ENCODE measurements at places on chromosomes 5 and 9. TPM values are rescaled to one million over a fixed set of nuclear protein-coding genes. Genes with fewer than 3 reads are reported as not detected.
A peak's percentile ranks its signal among the peaks of the same experiment; 100 is the strongest.

SH2D3C gene
- total RNA-seq, result not detected

FRMD3 gene
- 0.66 TPM for total RNA-seq

C9orf43 gene
- 0.50 TPM for total RNA-seq

SLC25A2 gene
- not detected for total RNA-seq

SPINK7 gene
- not detected for total RNA-seq

THBS4 gene
- total RNA-seq, result 1.5 TPM

SOWAHA gene
- total RNA-seq, result 0.17 TPM

ADGRD2 gene
- total RNA-seq, result not detected

- no peaks in the 10 kb centered on the region for H3K27me3 ChIP-seq
- H3K4me1 ChIP-seq, result no peaks in the 10 kb centered on the region
- no peak for DNase-seq
- H3K36me3 ChIP-seq, result no peaks in the 10 kb centered on the region
- H3K27ac ChIP-seq, result no peak overlapping the region
- H3K4me3 ChIP-seq, result no peak overlapping the region
Observed at GRCh38 chr5:116358911-116359418, 215.7 kb downstream of the SEMA6A start.

- DNase-seq, result no peak
- no peaks in the 10 kb centered on the region for H3K27me3 ChIP-seq
- no peak overlapping the region for H3K4me3 ChIP-seq
- H3K4me1 ChIP-seq, result no peaks in the 10 kb centered on the region
- no peaks in the 10 kb centered on the region for H3K36me3 ChIP-seq
Observed at GRCh38 chr5:161687316-161687715, 1.8 kb downstream of the GABRA6 start.

DNA sequence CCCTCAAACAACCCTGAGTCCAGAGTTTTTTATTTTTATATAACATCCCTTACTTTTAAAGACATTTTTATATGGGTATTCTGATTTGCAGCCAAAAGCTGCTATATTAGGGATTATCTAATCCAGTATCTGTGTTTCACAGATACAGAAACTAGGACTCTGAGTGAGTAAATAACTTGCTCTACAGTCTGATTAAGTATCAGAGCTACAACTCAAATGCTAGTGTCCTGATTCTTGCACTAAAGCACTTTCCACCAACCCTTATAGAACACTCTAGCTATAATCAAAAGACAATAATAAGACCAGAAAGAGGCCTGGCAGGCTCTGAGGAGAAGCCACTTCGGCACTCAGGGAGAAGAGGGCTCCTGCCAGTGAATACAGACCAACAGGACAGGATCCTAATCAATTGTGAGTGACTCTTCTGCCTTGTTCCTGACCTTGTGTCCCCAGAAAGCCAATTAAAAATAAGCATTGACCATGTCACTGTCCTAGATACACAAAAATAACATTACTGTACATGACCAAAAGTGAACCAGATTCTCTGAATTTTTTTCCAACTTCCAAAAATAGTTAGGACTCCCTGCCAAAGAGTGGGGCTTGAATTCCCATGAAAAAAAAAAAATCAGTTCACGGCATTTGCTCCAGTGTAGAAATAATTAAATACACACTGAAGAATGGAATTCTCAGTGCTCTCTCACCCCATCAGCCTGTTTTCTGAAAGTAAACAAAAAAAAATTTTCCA lies 63.6 kb upstream of the MAP3K1 start:
- no peaks in the 10 kb centered on the region for H3K36me3 ChIP-seq
- no peak overlapping the region for H3K27ac ChIP-seq
- H3K27me3 ChIP-seq, result no peaks in the 10 kb centered on the region
- no peaks in the 10 kb centered on the region for H3K4me1 ChIP-seq
- DNase-seq, result no peak

DNA sequence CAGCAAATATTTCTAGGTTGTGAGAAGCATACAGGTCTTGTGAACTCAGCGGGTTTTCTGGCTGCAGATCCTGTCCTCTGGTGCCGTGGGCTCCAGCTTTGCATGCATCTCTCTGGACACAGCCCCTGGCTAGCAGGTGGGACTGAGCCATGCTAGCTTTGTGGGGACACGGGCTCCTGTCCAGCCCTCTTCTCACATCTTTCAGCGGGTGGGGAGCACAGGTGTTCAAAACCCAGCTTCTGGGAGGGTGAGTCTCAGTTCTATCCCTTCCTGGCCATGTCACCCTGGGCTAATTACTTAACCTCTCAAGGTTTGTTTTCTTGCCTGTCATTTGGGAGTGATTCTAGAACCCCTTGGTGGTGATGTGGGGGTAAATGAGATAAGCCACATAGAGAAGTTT lies 162.3 kb downstream of the ICE1 start:
- H3K36me3 ChIP-seq, result no peaks in the 10 kb centered on the region
- DNase-seq, result no peak
- H3K4me3 ChIP-seq, result no peak overlapping the region
- no peaks in the 10 kb centered on the region for H3K4me1 ChIP-seq

DNA sequence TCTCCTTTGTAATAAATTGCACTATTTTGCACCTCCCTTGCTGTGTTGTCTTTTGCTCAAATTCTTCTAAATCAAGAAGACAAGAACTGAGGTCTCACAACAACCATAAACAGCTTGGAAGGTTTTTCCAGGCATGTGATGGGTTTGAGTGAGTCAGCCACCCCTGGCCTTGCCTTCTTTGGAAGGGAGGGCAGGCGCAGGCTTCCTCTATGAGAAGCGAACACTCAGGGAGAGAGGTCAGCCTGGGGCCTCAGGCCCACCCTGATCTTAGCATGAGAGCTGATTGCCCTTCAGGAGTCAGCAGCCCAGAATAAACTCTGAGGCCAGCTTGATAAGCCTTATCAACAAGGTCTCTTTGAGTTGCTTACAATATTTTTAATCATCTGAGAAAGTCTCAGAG lies 31.6 kb downstream of the S1PR3 start:
- peak; percentile 79 for DNase-seq
- H3K27me3 ChIP-seq, result no peaks in the 10 kb centered on the region
- no peak overlapping the region for H3K4me3 ChIP-seq
- H3K27ac ChIP-seq, result no peak overlapping the region
- H3K4me1 ChIP-seq, result peaks cover 22% of the 10 kb centered on the region
- no peaks in the 10 kb centered on the region for H3K36me3 ChIP-seq

DNA sequence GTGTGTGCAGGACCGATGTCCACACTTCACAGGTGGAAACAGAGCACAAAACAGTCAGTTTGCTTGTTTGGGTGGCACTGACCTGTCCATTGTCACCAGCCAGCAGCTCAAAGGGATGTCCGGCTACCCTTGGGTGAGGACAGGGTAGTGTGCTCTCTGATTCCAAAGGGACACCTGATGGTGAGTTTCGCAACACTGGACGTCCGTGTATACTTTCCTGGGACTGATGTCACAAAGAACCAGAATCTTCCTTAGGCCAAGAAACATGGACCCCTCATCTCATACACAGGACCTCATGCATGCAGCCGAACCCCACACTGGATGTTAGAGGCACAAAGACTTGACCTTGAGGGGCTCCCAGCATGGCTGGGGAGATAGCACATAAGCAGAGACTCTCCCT lies 22.2 kb upstream of the CPLX2 start:
- DNase-seq, result no peak
- no peak overlapping the region for H3K4me3 ChIP-seq
- H3K4me1 ChIP-seq, result no peaks in the 10 kb centered on the region
- H3K27me3 ChIP-seq, result no peaks in the 10 kb centered on the region
- no peak overlapping the region for H3K27ac ChIP-seq

GRCh38 chr9:37707748-37708147 lies 45.9 kb upstream of the TRMT10B start:
- no peak overlapping the region for H3K4me3 ChIP-seq
- DNase-seq, result no peak
- H3K36me3 ChIP-seq, result no peaks in the 10 kb centered on the region
- peaks cover 12% of the 10 kb centered on the region for H3K27me3 ChIP-seq
- H3K27ac ChIP-seq, result no peak overlapping the region

GRCh38 chr9:130766927-130767307 lies 68.1 kb upstream of the ABL1 start:
- H3K27ac ChIP-seq, result no peak overlapping the region
- DNase-seq, result no peak
- H3K36me3 ChIP-seq, result no peaks in the 10 kb centered on the region
- H3K27me3 ChIP-seq, result no peaks in the 10 kb centered on the region
- no peak overlapping the region for H3K4me3 ChIP-seq

- no peaks in the 10 kb centered on the region for H3K36me3 ChIP-seq
- DNase-seq, result no peak
- H3K4me1 ChIP-seq, result peaks cover 6% of the 10 kb centered on the region
Observed at GRCh38 chr5:10857338-10857733, 96.3 kb upstream of the DAP start.

DNA sequence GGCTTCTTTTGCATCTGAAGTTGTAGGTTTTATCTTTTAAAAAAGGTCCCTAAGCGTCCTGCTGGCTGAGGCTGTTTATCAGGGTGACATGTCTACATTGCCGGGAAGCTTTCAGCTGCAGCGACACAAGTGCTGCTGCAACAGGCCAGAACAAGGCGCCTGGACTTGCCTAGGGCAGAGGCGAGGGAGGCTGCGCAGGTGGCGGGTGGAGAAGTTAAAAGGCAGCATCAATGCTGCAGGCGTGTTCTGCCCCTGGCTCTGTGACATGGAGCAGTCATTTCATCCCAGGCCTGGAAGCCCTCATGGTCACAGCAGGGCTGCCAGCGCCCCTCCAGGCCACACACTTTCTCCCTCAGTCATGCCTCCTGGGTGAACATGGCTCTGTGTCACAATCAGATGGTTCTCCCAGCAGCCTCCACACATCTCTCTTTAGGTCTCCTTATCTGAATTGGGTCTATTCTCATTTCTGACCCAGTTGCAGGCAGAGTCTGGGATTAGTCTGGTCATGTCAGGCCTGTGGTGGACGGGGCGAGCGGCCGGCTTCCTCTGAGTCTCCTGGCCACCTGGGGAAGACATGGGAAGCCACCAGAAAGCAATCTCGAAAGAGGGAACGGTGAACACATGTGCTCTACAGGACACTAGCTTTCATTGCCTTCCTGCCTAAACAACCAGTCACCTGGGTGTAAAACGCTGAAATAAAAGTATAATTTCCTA lies 41.3 kb downstream of the IRX2 start:
- no peaks in the 10 kb centered on the region for H3K36me3 ChIP-seq
- no peak overlapping the region for H3K4me3 ChIP-seq
- H3K4me1 ChIP-seq, result no peaks in the 10 kb centered on the region

- DNase-seq, result no peak
- no peaks in the 10 kb centered on the region for H3K36me3 ChIP-seq
- no peaks in the 10 kb centered on the region for H3K27me3 ChIP-seq
Observed at GRCh38 chr5:4022056-4022670, 426.5 kb downstream of the IRX1 start.

DNA sequence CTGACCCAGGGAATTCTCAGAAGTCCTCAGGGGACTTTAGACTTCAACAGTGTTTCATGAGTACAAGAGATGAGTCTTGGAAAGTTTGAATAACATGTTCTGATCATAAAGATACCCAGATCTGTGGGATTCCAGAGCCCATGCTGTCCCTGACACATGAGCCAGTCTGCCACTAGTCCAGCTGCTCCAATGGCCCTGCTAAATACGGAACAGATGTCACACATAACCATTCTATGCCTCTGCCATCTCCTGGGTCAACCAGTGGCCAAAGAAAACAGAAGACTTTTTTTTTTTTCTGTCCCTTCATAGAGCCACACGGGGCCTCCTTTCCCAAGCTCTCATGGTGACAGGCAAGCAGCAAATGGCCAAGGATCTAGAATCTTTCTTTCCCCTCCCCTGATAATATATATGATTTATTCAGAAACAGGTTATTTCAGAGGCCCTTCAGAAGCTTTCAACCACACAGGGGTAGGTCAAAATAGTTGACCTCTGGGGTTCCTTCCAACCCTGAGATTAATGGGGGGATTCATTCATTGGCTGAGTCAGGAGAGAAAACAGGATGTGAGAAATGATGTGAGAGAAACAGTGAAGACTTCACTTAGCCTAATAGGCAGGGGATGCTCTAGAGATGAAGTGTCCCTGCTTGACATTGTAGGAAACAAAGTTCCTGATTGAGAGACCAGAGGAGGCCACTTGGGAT lies 367.7 kb downstream of the CDK5RAP2 start:
- no peaks in the 10 kb centered on the region for H3K4me1 ChIP-seq
- H3K36me3 ChIP-seq, result no peaks in the 10 kb centered on the region
- H3K27ac ChIP-seq, result no peak overlapping the region
- DNase-seq, result no peak

DNA sequence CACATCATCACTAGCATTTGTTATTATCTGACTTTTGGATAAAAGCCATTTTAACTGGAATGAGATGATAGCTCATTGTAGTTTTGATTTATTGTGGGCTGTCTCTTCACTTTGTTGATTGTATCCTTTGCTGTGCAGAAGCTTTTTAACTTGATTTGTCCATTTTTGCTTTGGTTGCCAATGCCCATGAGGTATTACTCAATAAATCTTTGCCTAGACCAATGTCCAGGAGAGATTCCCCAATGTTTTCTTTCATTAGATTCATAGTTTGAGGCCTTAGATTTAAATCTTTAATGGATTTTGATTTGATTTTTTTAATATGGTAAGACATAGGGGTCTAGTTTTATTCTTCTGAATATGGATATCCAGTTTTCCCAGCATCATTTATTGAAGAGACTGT lies 28.8 kb upstream of the SMARCA2 start:
- no peak for DNase-seq
- no peaks in the 10 kb centered on the region for H3K36me3 ChIP-seq
- no peak overlapping the region for H3K27ac ChIP-seq
- H3K4me1 ChIP-seq, result no peaks in the 10 kb centered on the region
- no peaks in the 10 kb centered on the region for H3K27me3 ChIP-seq

All from fibroblast of lung (primary cell).